Ovary (tissue), 10 donors: ENCODE measurements at places on chromosomes 2 and 18. TPM values are rescaled to one million over a fixed set of nuclear protein-coding genes. Genes with fewer than 3 reads are reported as not detected.

ALLC gene
- polyA plus RNA-seq = 1.2 TPM

TSPYL6 gene
- 0.05 TPM for polyA plus RNA-seq

FAP gene
- 11.6 TPM for polyA plus RNA-seq

NFATC1 gene
- polyA plus RNA-seq = 12.2 TPM

CYS1 gene
- 9.0 TPM for polyA plus RNA-seq

PLCD4 gene
- polyA plus RNA-seq = 0.88 TPM

GALR1 gene
- not detected for polyA plus RNA-seq

EIPR1 gene
- 8.9 TPM for polyA plus RNA-seq

OSR1 gene
- 3.9 TPM for polyA plus RNA-seq

USP37 gene
- 4.2 TPM for polyA plus RNA-seq

PJVK gene
- polyA plus RNA-seq = 5.6 TPM

SERPINB5 gene
- 0.02 TPM for polyA plus RNA-seq

HOXD13 gene
- not detected for polyA plus RNA-seq

ZSWIM2 gene
- not detected for polyA plus RNA-seq

CPO gene
- polyA plus RNA-seq = 31.8 TPM
